NCI-H748 treated with DMSO at 0.1 percent for 48 hours (cell line): ENCODE measurements at places on chromosomes 3 and 15.

- peak; percentile 6 for DNase-seq
Observed at GRCh38 chr3:37594873-37595783, 266.6 kb upstream of the CTDSPL start.

GRCh38 chr15:31352911-31353811, 26.5 kb downstream of the KLF13 start:
- no peak for DNase-seq

GRCh38 chr3:108036401-108036800, 54.4 kb downstream of the CD47 start:
- no peak for DNase-seq

DNA sequence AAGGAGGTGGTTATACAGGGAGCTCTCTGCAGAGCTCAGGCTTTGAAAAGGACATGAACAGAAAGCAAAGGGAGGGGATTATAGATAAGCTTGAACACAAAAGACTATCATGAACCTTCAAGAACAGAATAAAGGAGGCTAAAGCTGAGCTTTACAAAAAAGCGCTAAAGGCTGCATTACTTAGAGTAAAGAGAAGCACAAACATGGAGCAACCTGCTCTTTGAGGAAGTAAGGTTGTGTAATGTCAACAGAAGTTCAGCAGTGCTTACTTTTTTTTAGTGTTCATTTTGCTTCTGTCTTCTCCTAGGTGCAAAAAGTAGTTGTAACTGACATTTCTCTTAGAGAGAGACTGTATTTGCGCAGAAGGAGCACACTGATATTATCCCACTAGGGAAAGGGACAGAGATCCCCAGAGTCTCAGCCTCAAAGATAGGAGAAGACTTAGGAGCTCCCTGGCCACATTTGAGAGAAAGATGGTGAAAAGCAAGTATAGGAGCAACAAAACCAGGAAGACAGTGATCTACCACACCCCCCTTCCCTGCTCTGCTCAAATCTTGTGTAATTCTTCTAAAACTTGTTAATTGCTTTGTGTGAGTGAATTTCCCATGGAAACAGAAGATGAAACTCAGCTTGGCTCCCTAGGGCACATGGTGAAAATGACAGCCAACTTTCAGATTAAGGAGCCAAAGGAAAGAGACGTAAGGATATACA, 54.7 kb downstream of the QTRT2 start:
- no peak for DNase-seq

DNA sequence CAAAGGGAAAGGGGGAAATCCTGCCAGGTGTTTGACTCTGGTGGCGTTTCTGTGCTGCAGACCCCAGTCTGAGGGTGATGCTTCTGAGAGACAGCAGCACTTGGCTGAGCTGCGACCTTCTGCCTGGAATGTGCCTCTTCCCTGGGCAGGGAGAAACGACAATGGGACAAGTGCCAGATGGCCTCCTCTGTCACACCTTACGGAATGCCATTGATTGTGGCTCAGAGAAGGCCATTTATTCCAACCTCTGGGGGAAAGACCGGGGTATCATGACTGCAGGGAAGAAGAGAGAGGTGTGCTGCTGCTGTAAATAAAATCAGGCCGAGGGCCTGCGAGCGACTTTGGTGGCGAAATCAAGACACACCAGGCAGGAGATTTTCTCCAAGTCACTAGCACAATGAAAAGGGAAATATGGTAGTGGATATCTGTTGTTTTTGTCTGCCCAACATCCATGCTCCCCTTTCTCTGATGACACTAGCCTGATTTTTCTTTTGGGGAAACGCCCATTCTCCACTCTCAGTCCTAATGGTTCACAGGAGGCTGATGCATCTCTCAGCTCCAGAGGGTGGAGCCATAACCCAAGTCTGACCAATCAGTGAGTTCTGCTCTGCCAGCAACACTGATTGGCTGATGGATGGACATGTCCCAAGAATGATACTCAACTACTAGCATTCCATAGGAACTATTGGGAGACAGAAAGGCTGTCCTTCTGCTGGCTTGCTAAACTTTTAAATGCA, 336.1 kb downstream of the FOXP1 start:
- peak; percentile 65 for DNase-seq

GRCh38 chr3:157074490-157074889, 85.5 kb downstream of the CCNL1 start:
- no peak for DNase-seq

- no peak for DNase-seq
Observed at GRCh38 chr3:10514407-10515069, 9.2 kb upstream of the ATP2B2 start.

- no peak for DNase-seq
Observed at GRCh38 chr3:155495387-155495786, 201.9 kb upstream of the STRIT1 start.

DNA sequence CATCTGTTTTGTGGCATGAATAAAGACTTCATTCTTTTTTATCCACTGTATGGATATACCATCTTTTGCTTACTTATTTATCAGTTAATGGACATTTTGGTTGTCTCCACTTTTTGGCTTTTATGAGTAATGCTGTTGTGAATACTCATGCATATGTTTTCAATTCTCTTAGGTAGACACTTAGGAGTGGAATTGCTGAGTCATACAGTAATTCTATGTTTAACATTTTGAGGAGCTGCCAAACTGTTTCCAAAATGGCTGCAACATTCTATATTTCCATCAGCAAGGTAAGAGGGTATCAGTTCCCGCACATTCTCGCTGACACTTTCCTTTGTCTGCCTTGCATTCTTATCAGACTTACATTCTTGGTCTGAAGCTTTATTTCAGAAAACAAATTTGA, 191.1 kb downstream of the WNT5A start:
- DNase-seq = no peak

DNA sequence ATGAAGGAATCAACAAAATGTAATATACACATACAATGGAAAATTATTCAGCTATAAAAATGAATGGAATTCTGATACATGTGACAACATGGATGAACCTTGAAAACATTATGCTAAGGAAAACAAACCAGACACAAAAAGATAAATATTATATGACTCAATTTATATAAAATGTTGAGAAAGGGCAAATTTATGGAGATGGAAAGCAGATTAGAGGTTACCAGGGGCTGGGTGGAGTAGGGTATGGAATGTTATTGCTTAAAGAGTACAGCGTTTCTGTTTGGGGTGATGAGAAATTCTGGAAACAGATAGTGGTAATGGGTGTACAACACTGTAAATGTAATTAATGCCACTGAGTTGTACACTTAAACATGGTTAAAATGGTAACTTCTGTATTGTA, 50.9 kb downstream of the EMC4 start:
- no peak for DNase-seq

DNA sequence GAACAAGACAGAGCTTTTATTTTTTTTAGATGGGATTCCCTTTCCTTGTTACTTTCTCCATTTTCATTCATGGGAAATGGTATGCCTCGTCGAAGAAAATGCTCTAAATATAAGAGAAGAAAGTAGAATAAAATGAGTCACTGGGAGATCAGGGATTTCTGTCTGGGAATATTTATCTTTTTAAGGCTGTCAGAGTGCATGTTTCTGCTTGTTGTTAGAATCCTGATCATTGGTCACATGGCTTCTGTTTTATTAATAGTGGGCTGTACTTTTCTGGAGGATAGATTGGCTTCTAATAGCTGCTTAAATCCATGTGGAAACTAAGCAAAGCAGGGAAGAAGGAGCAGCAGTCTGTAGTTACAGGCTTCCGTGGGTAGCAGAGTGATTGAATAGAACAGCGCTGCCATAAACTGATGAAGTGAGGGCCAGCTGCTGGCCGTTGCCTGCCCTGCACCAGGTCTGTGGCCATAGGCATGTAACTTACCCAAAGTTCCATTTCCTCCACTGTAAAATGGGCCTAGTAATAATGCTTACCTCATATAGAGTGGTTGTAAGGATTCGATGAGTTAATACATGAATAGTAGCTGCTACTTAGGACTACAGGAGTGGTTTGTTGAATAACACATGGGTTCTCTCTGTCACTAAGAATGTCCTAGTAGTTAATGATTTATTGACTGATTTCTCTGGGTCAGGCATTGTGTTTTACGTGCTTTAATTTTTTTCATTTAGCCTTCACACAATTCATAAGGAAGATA, 289.9 kb downstream of the SATB1 start:
- DNase-seq = no peak

GRCh38 chr3:9146367-9147071, 102.9 kb downstream of the SRGAP3 start:
- DNase-seq = no peak

DNA sequence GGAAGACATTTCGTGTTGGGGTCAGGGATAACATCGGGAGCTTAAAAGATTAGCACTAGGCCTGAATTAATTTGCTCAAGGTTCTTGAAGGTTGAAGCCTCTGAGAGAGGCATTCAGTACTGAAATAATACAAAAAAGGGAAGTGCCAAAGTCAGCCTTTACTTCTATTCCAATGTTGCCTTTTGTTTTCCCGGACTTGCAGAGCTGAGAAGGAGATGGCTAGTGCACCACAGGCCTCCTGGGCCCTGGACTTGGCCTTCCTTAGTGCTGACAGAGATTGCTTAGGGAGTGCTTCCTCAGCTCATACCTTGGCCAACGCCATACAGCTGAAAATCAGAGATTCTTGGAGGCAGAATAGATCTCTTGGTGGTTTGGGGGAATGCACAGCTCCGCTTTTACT, 333.6 kb upstream of the TBL1XR1 start:
- no peak for DNase-seq

GRCh38 chr3:16841041-16841753, 43.6 kb upstream of the PLCL2 start:
- DNase-seq = no peak

- no peak for DNase-seq
Observed at GRCh38 chr3:125633767-125634166, 38.5 kb upstream of the OSBPL11 start.

DNA sequence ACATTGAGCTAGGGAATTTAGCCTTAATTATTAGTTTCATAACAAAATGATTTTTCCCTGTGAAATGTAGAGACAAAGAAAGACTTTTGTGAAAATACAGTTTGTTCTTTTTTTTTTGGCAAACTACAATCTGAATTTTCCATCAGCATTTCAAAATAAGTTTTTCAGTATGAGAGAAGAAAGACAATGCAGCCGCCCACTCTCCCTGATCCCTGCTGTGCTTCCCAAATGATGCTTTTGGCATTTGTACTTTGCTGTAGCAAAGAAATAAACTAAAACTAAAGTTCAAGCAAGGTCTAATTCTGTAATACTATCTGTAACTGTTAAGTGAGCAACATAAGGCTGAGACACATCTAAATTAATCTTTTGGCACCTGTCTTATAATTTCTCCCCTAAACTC, 782.2 kb downstream of the VGLL3 start:
- no peak for DNase-seq

DNA sequence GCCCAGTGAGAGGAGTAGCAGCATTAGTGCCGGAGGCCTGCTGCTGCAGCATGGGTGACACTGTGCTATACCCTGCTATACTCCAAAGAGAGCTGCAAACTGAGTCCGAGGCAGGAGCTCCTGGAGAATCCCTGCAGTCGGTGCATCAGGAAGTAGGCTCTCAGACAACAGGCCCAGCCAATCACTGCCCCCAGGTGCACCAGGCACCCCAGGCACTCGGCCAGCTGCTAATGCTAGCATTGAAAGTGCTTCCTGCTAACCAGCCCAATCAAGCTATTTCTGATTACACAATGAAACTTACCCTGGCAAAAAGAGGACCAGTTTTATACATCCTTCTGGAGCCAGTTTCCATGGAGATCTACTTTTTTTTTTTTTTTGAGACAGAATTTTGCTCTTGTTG, 45.6 kb upstream of the IREB2 start:
- DNase-seq = no peak

- DNase-seq = no peak
Observed at GRCh38 chr3:59992578-59992977, 942.8 kb upstream of the CFAP20DC start.

- no peak for DNase-seq
Observed at GRCh38 chr3:59609657-59610348, 560.0 kb upstream of the CFAP20DC start.

DNA sequence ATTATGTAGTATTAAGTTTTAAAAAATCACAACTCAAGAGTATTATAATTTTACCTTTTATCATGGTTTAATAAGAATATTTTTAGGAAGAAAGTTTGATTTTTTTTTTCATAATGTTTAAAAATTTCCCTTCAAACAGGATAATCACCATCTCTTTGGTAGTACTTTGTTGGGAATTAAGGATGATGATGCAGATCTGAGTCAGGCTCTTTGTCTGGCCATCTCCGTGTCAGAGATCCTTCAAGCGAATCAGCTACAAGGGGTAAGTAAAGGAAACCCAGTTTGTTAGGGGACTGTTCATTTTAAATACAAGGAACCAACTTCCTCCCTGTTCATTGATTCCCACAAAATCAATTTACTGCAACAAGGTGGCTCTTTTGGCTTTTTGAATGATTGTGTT, 36.8 kb upstream of the NIT2 start:
- DNase-seq = no peak

DNA sequence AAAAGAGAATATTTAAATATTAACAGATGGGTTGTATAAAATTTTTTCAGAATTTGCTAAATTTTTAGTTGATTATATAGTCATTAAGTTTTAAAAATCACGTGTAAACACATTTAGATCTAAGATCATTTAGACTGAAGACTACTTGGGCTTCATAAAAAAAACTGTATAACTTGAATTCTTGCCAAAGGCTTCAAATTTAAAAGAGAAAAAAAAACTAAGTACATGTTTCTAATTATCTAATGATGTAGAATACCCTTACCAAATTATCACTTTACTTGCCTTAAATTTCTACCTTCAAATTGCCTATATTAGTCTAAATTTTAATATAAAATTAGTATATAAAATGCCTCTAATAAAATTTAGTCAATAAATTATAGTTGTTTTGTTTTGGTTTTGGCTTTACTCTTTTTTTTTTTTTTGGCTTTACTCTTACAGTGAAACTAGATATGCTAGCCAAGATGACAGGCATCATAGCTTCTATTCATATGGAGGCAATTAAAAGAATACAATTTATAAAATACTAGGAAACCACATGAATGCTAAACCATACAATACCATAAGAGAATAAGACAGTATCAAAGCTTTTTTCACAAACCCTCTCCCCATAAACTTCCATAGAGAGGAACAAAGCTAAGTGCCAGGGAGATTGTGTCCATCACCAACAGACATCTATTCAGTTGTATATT, 183.1 kb upstream of the KCNMB2 start:
- DNase-seq = no peak

DNA sequence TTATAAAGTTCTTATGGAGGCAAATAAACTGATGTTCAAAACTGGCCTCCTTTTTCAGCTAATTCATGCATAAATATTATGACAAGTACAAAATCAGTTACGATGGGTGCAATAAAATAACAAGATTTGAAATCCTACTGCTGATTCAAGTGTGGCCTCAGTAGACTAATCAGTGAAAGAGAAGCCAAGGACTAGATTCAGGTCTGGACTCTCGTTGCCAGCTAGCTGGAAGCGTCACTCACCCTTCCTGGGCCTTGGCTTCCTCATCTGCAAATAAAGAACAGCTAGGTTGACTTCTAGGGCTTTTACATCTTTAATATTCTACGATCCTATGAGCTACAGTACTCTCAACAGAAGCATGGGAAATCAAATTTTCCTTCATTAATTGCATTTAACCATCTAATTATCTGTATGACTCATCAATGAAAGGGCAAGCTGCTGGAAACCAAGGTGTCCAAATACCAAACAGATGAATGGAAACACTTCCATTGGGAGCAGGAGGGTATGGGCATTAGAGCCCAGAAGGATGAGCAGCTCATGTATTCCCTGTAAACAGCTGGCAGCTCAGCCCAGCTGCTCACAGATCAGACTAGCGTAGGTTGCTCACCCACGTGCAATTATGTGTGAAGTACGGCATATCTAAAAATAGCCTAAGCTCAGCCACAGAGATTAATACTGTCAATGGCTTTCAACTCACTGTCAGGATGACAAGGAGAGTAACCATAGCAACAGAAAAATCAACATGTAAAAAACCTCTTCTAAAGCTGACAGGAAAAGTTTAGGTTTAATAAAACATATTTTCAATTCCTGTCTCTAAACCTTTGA, 294.8 kb downstream of the PLCL2 start:
- DNase-seq = no peak
